ENCODE measurements at places on chromosomes 12 and 14.

- no peak for DNase-seq
These were observed 40.5 kb upstream of the TBC1D15 start for GRCh38 chr12:71799106-71799505.

DNA sequence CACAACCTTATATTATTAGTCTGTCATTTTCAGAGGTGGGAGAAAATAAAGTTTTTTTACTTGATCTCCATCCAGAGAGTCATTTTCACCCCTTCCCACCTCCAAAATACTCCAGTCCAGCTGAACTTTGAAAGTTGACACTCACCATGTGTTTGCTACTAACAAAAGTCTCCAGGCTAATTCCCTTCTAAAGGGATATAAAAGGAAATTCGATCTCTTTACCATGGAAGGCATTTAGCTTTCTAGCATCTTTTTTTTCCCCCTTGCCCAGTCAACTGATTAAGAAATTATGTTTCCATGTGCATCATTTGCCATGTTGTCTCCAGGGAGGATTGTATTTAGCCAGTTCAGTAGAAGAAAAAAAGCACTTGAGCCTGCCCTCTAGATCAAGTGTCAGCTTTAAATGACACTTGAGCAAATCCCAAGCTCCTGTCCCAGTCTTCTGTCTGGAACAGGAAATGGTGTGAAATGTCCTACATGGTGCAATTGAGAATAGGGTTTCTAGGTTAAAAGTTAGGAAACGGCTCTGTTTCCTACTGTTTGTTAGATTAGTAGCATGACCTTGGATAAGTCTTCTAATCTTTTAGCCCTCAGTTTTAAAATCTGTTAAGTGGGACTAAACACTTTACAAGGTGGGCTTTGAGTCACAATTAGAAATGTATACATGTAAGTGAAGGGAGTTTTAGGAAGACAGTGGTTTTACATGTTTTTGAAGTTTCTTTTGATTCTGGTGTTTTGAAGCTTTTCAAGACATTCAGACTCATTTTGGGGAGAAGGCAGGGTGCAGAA, 67.2 kb downstream of the GNS start:
- no peak for DNase-seq

- DNase-seq = no peak
These were observed 150.3 kb downstream of the CEP83 start for GRCh38 chr12:94309373-94309772.

DNA sequence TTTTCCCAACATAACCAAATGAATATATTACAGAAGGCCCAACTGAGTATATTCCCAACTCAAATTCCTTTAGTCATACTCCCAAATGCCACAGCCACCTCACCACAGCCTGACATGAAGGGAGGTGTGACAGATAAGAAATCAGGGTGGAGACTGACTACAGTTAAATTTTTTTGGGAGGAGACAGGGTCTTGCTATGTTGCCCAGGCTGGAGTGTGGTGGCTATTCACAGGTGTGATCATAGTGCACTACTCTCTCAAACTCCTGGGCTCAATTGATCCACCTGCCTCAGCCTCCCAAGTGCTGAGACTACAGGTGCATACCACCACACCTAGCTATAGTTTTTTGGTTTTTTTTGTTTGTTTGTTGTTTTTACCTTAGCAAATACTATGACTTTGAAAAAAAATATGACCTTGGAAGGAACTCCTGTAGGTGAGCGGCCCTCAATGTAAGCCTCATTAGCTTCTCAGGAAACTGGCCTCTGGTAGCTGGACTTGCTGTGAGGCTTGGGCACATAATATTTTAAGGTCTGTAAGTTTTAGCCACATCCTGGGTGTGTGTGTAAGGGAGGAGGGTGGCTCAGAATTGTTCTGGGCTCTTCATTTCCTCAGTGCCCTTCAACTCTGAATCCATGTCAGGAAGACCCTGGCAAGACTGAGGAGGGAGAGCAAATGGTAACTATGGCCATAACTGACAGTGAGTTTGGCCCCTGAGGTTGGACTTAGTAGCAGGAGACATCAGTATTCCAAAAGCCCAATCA, 39.1 kb upstream of the LTBP2 start:
- no peak for DNase-seq

DNA sequence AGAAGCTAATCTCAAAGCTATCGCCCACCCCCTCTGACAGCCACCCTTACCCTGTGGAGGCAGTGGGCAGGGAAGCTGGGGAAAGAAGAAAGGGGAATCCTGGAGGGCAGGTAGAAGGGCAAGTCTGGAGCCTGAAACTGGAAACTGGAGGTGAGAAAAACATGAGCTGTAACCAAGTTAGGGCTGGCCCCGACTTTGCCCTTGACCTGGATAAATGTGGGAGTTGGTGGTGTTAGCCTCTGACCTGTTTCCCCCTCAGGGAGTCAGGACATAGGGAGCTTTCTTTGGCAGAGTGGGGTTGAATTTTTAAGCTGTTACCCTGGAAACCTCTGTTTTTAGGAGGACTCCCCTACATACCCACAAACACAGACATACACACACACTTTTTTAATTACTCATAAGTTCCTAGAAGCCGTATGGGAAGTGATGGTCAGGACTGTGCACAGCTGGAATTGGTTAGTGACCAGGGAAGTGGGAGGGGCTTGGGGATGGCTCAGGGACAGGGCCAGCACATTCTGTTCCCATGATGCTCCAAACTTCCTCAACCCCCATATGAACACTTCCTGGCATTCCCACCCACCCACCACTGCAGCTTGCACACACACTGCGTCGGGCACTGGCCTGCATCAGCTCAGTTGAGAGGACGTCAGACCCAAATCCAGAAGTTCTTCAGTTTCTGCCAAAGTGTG, 5.0 kb upstream of the MMP19 start:
- peak; percentile 48 for DNase-seq

- no peak for DNase-seq
These were observed 155.5 kb downstream of the SLC15A5 start for GRCh38 chr12:16121953-16122352.

DNA sequence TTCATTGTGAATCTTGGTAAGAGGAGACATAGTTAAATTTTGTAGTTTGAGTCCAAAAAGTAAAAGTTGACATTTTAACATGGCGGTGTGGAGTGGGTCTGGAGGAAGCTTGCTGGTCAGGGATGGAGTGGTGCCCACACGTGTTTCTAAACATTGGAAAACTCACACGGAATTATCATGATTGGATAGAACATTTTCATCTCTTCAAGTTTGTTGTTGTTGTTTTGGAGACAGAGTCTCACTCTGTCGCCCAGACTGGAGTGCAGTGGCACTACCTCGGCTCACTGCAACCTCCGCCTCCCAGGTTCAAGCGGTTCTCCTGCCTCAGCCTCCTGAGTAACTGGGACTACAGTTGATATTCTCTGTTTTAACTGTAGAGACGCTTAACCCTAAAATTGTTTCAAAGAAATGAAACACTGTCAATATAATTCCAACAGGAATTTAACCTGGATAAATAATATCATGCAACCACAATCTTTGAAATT, 502 bp upstream of the MBIP start:
- DNase-seq = no peak

GRCh38 chr14:102903248-102903888, 19.1 kb upstream of the AMN start:
- DNase-seq = no peak

GRCh38 chr12:16350682-16351081, 3.2 kb downstream of the MGST1 start:
- no peak for DNase-seq

DNA sequence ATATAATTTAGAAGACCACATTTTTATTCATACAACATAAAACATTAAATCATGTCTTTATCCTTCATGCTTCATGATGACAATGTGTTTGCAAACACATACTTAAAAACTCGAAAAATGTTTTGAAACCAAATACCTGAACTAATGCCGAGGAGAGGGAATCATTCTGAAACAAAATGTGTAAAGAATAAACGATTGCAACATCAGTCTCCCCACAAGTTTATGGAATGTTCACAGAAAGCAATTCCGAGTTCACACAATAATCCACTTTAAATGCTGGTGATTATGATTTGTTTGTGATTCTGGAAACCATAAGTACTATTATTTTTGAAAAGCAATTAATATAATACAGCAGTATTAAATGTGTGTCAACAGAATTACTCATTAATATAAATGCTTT, 84.5 kb upstream of the PDZRN4 start:
- no peak for DNase-seq

DNA sequence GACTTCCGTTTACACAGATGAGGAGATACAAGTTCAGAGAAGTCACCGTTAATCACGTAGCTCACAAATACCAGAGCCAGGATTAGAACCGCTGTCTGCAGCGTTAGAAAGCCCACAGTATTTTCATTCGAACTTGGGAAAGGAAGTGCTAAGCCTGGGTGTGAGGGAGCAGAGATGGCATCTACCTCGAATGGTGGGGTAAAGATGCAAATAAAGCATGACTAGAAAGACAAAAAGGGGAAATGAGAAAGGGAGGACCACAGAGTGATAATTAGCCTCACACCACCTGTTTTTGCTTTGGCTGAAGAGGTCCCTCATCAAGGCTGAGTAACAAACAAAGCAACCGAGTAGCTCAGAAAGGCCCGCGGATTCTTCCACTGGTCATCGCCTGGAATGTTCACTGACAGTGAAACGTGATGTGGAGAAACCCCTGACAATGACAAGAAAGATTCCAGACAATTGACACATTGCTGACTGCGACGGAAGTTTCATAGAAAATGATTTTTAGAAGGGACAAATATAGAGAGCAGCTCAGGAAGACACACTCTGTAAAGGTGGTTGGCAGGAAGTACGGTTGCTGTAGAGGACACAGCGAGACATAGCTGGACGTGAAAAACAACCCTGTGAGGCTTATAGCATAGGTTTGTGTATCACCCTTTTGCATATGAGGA, 31.5 kb upstream of the BHLHE41 start:
- no peak for DNase-seq

GRCh38 chr14:81619816-81620215, 86.2 kb upstream of the SEL1L start:
- DNase-seq = no peak
